ENCODE measurements at places on chromosomes 4 and X.

DNA sequence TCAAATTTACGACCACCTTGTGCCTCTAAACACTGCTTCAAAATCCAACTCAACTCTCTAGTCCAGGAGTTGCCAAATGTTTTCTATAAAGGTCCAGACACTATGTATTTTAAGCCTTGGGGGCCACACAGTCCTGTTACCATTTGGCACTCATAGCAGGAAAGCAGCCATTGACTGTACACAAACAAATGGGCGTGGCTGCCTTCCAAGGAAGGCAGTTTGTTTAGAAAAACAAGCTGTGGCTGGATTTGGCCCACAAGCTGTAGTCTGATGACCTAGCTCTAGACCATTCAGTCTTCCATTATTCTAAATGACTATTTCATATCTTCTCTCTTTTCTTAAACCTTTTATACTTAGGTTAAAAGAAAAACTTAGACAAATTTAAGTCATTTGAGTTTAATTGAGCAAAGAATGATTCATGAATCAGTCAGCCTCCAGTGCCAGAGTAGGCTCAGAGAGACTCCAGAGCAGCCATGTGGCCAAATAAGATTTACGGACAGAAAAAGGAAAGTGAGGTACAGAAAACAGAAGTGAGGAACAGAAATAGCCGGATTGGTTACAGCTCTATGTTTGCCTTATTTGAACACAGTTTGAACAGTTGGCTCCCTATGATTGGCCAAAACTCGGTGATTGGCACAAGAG is 825.8 kb upstream of the LCORL start:
- DNase-seq, result no peak

GRCh38 chr4:187075514-187075913 is 351.9 kb upstream of the FAT1 start:
- no peak for DNase-seq

GRCh38 chr4:98248934-98249333 is 12.2 kb upstream of the RAP1GDS1 start:
- DNase-seq, result no peak

DNA sequence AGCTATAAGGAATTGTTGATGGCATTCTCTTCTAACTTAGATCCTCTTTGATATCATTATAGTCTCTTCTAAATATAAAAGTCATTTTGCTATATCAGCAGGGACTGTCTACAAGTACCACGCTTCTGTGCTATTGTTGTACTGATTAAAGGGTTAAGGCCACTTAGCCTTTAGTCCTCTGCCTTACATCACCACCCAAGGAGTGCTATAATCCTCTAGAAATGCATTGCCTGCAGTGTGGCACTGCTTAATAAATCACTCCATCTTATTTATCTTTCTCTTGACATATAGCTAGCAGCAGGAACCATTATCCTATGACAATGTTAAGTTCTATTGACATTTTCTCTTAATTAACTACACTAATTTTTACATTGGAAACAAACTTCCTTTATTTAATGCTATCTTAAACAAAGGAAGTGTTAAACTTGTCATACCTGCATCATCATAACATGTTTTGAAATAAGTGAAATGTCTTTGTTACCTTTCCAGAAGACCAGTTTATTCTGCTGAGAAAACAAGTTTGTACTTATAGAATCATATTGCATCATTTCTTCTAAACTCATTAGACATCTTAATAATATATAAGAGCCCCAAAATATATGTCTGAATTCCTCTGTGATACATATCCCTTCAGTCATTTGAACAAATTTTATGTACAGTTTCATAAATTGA is 360.9 kb upstream of the ATOH1 start:
- no peak for DNase-seq

- peak; percentile 86 for DNase-seq
Measured at GRCh38 chrX:10755439-10756334, 135.3 kb upstream of the MID1 start.

DNA sequence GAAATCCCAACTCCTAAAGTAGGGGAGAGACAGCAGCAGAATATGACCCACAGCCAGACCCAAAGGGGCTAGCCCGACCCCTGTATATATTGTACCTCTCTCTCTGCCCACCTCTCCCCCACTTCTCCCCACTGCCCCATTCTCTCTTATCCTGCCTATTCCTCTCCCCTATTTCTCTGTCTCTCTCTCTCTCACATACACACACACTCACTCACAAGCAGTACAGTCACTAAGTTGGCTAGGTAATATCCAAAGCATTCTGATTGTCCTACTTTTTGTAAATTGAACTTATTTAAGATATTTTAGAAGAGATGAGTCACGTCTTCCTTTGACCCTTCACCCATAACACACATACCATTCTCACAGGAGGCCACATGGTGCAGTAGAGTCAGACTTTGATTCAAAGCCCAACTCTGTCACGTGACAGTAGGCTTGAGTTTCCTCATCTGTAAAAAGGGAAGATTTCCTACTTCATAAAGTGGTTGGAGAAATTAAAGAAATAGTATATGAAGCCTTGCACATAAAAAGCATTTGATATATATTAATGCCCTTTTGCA is 29.5 kb downstream of the SRPX2 start:
- peak; percentile 73 for DNase-seq

DNA sequence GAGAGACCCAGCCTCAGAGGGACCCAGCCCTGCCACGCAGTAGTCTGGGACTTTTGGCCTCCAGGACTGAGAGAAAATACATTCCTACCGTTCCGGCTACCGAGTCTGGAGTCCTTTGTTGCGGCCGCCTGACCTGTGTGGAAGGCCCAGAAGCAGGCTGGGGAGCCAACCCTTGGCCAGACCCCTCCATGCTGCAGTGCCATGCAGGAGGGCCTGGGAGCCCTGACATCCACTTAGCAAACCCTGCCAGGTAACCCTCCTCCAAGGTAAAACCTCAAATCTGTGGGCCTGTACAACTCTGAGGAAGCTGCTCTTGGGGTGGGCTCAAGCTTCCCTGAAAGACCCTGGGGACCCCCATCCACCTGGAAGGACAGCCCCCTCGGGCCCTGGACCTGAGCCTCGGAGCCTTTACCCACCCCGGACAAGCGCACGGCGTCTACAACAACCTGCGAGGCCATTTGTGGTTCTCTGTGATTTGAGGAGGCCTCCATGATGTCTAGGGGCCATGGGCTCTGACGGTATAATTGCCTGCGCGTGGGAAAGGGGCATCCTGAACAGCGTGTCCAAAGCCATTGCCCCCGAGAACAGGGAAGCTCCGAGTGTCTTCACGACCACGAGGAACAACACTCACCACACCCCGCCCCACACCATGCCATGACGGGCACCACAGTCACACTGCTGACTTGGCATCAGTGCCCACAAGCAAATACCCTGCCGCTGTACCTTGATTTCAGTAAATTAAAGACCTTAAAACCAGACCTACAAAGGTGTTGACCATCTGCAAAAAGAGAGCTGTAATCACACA is 58.7 kb downstream of the ZFYVE28 start:
- no peak for DNase-seq

DNA sequence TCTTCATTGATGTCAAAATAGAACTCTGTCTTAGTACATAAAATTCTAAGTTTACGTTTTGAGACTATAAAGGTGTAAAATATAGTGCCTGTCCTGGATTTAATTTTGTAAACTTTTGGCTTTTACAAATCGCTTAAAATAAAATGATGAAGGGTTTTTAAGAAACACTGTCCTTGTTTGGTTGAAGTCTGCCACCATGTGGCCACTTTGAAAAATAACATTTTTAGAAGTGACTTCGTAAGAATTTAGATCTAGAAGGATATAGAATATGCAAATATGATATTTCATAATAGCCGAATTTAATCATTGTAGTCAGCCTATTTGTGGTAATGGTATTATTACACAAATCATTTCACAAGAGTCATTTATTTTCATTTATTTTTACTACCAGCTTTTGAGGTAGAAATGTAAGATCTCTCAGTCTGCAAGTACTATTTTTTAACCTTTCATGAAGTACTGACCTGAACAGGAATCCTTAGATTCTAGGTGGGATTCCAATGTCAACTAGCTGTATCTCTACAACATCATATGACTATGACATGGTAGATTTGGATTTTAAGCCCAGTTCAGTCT is 31.0 kb upstream of the FAT4 start:
- DNase-seq, result peak; percentile 64

DNA sequence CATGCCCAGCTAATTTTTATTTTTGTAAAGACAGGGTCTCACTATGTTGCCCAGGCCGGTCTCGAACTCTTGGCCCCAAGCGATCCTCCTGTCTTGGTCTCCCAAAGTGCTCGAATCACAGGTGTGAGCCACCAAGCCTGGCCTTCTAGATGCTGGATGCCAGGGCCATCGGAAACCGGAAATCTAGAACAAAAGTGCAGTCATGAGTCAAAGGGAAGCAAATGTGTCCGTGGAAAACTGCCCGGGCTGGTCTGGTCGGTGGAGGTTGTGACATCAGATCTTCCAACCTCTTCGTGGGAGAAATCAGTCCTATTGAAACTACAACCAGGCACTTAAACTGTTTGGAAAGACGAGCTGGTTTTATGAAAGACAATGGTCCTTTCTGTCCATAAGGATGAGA is 92.3 kb upstream of the SHOX start:
- DNase-seq, result no peak

DNA sequence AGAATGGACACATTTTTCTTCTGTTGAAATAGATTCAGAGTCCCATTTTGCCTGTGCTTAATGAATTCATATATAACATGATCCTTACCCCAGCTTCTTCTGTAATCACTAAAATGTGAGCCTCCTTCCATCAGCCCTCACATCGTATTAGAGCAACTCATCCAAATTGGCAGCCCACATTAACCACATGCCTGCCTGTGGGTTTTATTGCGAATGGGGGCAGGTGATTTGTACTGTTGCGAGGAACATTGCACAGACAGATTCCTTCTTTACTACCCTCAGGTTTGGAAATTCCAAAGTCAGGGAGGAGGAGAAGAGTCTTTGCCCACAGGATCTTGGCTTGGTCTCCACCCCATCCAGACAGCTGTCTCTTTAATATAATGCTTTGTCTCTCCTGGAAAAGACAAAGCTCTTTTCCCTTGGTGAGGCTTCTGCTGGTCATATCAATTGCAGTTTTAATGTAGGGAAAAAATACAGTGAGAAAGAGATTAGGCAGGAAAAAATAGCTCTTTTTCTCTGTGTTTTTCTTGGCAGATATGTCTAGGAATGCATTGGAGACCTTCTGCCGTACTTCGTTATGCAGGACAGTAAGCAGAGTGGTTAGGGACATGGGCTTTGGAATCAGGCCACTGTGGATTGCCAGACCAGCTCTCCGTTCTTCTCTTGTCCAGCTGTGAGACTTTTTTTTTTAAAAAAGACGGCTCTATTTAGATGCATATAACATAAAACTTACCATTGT is 371.2 kb downstream of the AFF2 start:
- DNase-seq, result peak; percentile 83

- no peak for DNase-seq
Measured at GRCh38 chr4:109547394-109547793, 12.7 kb upstream of the MCUB start.

DNA sequence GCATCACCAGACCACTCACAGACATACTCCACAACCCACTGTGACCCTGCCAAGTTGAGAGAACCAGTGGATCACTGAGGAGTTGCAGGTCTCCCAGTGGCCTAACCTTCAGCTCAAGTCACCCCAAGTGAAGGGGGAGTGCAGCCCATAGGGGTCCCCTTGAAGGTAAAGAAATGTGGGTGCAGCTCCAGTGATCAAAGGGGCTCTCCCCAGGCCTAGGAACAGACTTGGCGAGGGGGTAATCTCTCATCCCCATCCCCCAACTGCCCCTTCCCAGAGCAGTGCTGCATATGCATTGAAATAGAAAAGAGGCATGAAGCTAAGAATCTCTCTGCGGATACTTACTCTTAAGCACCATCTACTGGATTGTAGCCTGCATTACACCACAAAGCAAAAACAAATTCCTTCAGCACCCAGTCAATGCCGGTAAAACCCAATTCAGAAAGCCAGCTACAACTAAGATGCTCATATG is 27.0 kb downstream of the MAGEE1 start:
- peak; percentile 39 for DNase-seq

DNA sequence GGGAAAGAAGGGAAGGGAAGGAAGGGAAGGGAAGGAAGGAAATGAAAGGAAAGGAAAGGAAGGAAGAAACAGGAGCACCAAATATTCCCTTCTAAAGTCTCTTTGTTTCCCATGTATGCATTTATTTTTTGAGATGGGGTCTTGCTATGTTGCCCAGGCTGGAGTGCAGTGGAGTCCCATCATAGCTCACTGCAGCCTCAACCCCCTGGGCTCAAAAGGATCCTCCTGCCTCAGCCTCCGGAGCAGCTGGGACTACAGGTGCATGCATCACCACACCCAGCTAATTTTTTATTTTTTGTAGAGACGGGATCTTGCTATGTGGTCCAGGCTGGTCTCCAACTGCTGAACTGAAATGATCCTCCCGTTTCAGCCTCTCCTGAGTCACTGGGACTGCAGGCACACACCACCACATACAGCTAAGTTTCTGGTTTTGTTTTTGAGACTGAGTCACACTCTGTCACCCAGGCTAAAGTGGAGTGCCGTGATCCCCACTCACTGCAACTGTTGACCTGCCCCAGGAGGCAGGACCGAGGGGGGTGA is 102.8 kb downstream of the CRLF2 start:
- DNase-seq, result no peak

DNA sequence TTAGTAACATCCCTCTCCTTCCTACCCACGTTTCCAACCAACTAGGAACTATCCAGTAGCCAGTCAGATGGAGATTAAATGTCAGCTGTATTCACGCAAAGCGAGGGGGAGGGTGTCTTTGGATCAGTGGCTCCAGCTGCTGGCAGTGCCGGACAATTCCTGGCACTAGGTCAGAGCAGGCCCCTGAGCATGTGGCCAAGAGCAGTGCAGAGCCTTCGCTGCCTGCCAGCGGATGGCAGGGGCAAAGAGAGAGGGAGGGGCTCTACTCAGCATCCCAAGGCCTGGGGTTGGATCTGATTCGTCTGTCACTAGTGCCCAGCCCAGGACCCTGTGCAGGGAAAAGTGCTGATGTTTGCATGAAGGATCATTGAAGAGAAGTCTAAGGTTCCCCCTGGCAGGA is 28.7 kb upstream of the JAKMIP1 start:
- no peak for DNase-seq

- no peak for DNase-seq
Measured at GRCh38 chrX:150607201-150607600, 38.8 kb downstream of the MTM1 start.

DNA sequence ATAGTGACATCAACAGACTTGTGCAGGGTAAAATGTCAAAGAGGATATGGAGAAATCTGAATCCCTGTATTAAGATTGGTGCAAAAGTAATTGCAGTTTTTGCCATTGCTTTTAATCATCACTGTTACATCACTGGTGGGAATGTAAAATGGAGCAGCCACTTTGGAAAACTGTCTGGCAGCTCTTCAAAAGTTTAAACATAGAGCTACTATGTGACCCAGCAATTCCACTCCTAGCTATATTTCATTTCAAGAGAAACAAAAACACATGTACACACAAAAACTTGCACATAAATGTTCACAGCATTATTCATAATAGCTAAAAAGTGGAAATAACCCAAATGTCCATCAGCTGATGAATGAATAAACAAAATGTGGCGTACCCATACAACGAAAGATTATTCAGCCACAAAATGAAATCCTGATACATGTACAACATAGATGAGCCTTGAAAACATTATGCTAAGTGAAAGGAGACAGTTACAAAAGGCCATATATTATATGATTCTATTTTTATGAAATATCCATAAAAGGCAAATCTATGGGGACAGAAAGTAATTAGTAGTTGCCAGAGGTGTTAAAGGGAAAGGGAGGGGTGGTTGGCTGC is 106.4 kb downstream of the AMELX start:
- DNase-seq, result no peak

GRCh38 chr4:99471896-99472295 is 36.8 kb upstream of the ADH7 start:
- DNase-seq, result no peak

- DNase-seq, result peak; percentile 85
Measured at GRCh38 chr4:151197247-151197646, 79.7 kb upstream of the PRSS48 start.

- no peak for DNase-seq
Measured at GRCh38 chr4:52846502-52846901, 15.6 kb upstream of the RASL11B start.
